ENCODE measurements at places on chromosomes 6 and 20.
A peak's percentile ranks its signal among the peaks of the same experiment; 100 is the strongest.

GRCh38 chr6:107418118-107418517, 41.2 kb downstream of the PDSS2 start:
- DNase-seq: no peak

GRCh38 chr20:41411391-41411847, 44.8 kb upstream of the EMILIN3 start:
- DNase-seq: peak; percentile 75

- no peak for DNase-seq
These were observed 75.9 kb downstream of the MYLK4 start for GRCh38 chr6:2674857-2675256.

- DNase-seq: no peak
These were observed 61.4 kb downstream of the EZR start for GRCh38 chr6:158757753-158758090.

- DNase-seq: no peak
These were observed 141.6 kb downstream of the SMOC2 start for GRCh38 chr6:168582571-168582981.

DNA sequence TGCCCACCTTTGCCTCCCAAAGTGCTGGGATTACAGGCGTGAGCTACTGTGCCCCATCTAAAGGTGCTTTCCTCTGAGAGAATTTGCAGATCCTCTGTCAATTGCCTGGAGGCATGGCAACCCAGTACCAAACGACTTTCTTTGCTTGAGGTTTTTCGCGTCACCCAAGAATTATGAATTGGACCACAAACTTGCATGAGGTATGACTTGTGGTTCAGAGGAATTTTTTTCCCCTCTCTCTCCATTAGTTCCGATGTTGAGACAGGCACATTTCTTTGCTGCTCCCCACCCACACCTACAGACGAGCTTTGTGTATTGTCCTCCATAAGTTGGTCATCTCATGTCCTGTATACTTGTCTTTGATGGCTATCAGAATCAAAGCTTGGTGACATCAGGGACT, 11.8 kb upstream of the SCAF8 start:
- DNase-seq: no peak

- peak; percentile 42 for DNase-seq
These were observed 652.2 kb downstream of the QKI start for GRCh38 chr6:164066766-164067165.

- DNase-seq: peak; percentile 64
These were observed 3.3 kb upstream of the RSPO3 start for GRCh38 chr6:127115084-127115655.

DNA sequence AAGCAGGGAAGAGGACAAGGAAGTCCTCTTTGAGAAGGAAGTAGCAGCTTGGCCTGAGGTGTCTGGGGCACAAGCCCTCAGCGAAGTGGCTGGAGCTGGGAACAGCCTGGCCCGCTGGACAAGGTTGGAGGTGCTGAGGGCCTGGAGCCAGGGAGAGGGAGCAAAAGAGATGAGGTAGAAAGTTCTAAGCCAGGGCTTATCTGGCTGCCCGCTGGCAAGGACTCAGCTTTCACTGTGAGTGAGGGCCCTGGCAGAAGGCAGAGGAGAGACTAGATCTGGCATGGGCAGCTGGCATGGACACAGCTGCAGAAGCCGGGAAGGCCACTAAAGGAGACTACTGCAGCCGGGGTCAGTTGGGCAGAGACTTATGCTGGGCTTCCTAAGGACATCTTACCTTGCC, 21.8 kb upstream of the PCMTD2 start:
- peak; percentile 33 for DNase-seq

- no peak for DNase-seq
These were observed 14.6 kb upstream of the ARID1B start for GRCh38 chr6:156762547-156762946.

GRCh38 chr20:312067-312466, 13.3 kb upstream of the SOX12 start:
- no peak for DNase-seq

GRCh38 chr6:52385074-52385473, 23.1 kb downstream of the PAQR8 start:
- DNase-seq: no peak

GRCh38 chr6:113148566-113148965, 708.6 kb upstream of the MARCKS start:
- no peak for DNase-seq

- DNase-seq: no peak
These were observed 24.7 kb downstream of the ETV7 start for GRCh38 chr6:36362551-36363370.

- no peak for DNase-seq
These were observed 173.8 kb downstream of the PTPRK start for GRCh38 chr6:128346569-128346968.

DNA sequence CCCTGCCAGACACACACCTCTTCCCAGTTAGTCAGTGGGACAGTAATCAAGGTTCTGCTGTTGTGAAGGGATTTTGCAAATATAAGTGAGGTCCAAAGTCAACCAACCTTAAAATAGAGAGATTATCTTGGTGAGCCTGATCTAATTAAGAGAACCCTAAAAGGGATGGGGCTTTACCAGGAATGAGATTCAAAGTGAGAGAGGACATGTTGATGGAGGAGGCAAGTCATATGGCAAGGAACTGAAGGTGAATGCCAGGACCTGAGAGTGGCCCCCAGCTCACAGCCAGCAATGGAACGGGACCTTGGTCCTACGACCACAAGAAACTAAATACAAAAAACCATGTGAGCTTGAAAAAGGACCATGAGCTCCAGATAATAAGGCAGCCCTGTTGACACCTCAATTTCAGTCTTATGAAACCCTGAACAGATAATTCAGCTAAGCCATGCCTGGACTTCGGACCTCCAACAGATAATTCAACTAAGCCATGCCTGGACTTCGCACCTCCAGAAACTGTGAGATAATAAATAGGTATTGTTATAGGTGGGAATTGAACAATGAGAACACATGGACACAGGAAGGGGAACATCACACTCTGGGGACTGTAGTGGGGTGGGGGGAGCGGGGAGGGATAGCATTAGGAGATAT, 253.4 kb downstream of the GMPR start:
- no peak for DNase-seq

DNA sequence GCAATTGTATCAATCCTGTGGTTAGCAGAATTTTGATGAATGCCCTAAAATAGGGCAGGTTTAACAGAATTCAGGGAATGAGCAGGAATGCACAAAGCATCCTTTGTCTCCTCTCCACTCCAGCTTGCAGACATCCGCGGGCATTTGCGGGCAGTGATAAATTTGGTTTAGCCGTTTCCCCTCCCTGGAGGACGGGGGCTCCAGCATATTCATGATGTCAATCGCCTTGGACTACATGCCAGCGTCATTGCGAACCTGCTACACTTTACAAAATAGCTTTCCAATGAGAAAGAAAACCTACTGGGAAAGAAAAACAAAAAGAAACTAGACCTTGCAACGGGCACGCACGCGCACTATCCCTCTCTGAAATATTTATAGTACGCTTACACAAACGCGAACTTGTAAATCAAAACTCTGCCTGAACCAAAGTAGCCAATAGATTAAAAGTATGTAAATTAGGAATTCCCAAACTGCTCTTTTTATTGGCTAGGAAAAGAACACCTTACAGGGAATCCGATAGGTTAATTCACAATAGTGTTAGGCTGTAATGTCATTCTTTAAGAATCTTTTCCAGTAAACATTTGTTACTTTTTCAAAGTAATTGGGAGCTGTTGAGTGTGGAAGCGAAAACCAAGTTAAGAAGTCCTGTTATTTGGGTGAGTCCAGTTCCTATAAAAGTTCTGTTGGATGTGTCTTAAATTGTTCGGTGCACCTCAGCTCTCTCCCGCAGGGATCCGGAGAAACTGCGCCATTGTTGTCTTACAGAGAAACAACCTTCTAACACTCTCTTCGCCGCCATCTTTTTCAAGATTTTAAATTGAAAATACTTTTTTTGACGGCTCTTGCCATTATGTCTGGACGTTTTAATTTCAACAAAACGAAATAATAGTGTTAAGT, 136.7 kb downstream of the HFE start:
- DNase-seq: peak; percentile 97

GRCh38 chr20:62980970-62981369, 25.8 kb downstream of the BHLHE23 start:
- no peak for DNase-seq

GRCh38 chr20:41432746-41433145, 66.1 kb upstream of the EMILIN3 start:
- no peak for DNase-seq

- peak; percentile 93 for DNase-seq
These were observed at the start of gene TSHZ2 for GRCh38 chr20:52972190-52972937. Gene TSHZ2, plus strand, starts transcription at chr20:52972358. Its CDS starts 936 bp downstream, at chr20:52973294.

DNA sequence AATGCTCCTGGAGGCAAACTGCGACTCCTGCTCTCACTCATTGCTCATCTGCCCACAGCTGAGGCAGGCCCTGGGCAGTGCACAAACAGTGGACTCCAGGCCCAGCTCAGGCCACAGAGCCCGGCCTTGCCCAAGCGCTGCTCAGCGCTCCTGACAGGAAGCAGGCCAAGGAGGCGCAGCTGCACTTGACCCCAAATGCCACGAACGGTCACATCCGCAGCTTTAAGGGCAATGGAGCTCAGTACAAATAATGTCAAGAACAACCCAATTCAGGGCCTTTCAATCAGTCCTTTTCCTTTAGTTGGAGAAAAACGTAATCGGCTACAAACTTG, 33.8 kb downstream of the RRBP1 start:
- no peak for DNase-seq

- no peak for DNase-seq
These were observed 100.1 kb upstream of the CCDC28A start for GRCh38 chr6:138673346-138674014.

DNA sequence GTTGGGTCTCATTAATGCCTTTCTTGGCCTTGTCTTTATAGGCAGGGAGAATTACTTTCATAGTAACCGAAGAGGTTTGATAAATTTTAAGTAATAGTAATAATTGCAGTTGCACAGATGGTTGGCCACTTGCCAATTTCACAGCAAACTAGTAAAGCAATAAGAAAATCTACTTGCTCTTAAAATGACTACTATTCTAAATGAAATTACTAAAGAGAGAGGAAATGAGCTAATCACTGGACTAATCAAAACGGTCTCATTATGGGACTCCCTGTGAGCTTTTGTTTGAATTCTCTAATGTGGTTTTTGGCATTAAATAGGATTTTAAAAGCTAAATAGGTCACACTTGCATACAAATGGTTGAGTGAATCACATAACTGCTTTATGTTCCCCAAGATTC, 227.4 kb upstream of the PLN start:
- DNase-seq: no peak

DNA sequence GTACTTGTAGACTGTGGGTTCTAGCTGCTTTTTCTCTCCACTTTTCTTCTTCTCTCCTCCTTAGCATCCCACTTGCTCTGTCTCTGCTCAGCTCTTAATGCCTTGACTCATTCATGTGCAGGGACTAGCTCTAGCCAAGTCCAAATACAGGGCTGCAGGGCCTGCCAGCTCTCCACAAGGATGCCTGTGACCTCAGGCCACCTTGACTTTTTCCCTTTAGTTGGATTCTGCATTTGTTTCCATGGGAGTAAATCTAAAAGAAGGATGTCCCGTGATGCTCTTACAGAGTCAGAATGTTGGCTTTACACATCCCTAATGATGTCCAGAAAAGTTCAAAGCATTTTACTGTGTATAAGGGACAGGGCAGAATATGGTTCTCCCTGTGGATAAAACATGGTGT, 101.8 kb upstream of the PREP start:
- DNase-seq: peak; percentile 51

- no peak for DNase-seq
These were observed 6.0 kb downstream of the APMAP start for GRCh38 chr20:24986436-24987015.

DNA sequence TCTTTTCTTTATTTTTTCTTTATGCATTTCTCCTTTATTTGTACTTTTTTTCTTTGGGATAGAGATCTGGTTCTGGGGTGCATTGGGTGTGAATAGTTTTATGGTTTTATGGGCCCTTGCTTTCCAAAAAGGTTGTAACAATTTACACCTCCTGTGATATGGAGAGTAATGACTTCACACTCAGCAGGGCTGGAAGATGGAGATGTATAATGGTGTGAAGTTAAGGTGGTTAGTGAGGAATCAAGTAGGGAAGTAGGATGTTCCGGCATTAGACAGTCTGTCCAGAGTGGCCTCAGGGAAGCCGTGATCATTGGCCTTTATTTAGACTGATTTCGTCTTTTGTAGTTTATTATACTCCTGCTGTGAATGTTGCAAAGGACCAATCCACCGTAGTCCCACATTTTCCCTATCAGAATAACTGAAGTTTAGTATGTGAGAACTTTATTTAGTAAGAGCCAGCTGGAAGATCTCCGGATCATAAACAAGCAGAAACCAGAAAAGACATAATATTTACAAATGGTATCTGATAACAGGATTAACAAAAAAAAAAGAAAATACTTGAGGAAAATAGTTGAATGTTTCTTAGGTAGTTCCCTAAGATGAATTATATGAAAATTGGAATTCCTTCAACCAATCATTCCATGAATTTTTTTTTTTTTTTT, 255.5 kb downstream of the TBC1D7 start:
- DNase-seq: no peak

DNA sequence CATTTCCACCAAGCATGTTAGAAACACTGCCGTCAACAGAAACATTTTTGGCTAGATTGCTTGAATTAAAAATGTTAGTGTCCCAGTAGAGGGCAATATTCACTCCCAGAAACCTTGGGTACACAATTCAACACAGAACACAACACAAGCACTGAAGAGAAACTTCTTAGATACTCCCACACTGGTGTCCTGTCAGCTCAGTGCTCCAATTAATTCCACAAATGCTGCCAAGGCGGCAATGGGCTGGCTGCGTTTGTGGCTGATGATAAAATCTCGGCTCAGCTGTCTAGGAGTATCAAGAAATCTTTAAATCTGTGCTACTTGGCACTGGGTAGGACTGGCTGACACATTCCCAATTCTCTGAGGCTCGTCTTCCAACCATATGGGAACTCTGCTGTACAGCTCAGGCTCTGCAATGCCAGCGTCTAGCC, 39.3 kb downstream of the BEND3 start:
- peak; percentile 64 for DNase-seq

DNA sequence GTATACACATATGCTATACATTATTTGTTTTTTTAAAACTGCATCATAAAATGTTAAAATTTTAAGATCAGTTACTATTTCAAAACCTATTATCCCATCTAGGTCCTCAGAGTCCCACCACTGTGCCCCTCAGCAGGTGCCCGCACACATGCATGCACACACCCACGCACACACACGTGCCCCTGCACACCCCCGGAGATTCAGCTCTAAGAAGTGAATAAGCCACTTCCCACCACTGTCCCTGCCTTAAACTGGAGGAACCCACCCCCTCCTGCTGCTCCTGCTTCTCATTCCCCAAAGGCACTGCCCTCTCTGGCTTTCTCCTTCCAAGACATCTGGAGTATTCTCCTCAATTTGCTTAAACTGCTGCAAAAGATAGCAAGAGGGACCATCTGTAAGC, 5.4 kb upstream of the FAM210B start:
- no peak for DNase-seq

GRCh38 chr6:136784910-136785746, 7.1 kb downstream of the MAP3K5 start:
- peak; percentile 45 for DNase-seq

Data from muscle of back (tissue), 13 donors.